ENCODE measurements at places on chromosomes 6 and 20.

- no peak for DNase-seq
Observed at GRCh38 chr6:20644667-20645370, 110.6 kb downstream of the CDKAL1 start.

GRCh38 chr20:50786703-50787102 is 8.2 kb upstream of the BCAS4 start:
- DNase-seq, result no peak

GRCh38 chr6:24255676-24256075 is 102.2 kb downstream of the DCDC2 start:
- DNase-seq, result no peak

GRCh38 chr6:167164261-167164660 is 6.5 kb upstream of the GPR31 start:
- no peak for DNase-seq

DNA sequence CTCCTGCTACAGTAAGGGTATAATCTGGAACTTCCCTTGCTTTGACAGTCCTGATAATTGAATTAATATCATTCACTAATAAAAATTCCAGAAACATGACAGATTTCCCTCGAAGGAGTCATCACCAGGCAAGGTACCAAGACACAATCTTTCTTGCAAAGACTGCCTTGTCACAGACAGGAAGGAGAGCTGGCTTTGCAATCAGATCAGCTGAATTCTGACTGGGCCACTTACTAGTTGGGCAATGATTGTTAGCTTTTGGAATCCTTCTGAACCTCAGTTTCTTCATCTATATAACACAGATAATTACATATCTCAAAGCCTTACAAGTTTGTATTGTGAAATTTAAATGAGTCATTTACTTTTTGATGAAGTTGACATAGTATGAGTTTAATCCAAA is 344.2 kb downstream of the RFPL4B start:
- no peak for DNase-seq

DNA sequence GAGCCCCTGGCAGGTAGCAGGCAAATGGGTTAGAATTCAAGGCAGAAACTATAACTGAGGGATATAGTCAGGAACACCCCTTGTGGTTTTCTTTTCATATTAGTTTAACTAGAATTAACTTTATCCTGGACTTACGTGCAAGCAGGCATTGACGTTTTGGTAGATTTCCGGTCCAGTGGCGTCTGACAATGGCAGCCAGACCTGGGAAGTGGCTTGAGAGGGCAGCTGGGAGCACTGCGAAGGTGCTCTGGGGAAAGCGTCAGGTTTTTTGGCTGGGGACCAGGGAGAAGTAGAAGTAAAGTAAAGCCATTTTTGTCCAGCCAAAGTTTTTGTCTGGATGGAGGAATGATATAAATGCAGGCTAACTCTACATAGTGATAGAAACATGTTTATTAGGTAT is 8.4 kb upstream of the ACSS1 start:
- DNase-seq, result no peak

- no peak for DNase-seq
Observed at GRCh38 chr6:16204653-16205376, 33.6 kb upstream of the GMPR start.

- DNase-seq, result no peak
Observed at GRCh38 chr6:157436219-157436943, 55.4 kb downstream of the ZDHHC14 start.

- no peak for DNase-seq
Observed at GRCh38 chr6:54014440-54014839, 96.8 kb upstream of the MLIP start.

GRCh38 chr20:24647713-24648112 is 178.3 kb downstream of the SYNDIG1 start:
- no peak for DNase-seq

DNA sequence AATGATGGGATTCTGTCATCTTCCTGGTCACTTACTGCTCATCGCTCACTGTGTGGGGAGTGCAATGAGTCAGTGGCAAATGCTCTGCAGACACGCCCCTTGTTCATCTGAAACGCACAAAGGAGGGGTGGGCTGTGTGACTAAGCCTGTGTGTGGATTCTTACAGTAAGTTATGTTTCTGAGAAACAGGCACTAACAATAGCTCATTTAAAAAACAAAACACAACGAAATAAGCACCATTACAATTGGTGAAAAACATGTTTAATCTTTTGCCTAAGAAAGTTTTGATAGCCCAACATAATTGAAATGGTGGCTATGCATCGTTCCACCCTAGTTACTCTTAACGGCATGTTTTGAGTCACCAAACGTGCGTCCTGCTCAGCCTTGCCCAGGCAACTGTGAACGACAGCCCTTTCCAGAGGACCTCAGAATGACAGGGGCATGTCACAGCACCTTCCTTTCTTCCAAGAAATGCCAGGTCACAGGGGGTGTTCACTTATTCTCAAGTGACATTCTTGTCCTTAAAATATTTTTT is 118.4 kb upstream of the SGK1 start:
- peak; percentile 40 for DNase-seq

- DNase-seq, result no peak
Observed at GRCh38 chr6:133544419-133544818, 303.3 kb downstream of the EYA4 start.

- no peak for DNase-seq
Observed at GRCh38 chr6:48757661-48758060, 646.7 kb upstream of the PTCHD4 start.

DNA sequence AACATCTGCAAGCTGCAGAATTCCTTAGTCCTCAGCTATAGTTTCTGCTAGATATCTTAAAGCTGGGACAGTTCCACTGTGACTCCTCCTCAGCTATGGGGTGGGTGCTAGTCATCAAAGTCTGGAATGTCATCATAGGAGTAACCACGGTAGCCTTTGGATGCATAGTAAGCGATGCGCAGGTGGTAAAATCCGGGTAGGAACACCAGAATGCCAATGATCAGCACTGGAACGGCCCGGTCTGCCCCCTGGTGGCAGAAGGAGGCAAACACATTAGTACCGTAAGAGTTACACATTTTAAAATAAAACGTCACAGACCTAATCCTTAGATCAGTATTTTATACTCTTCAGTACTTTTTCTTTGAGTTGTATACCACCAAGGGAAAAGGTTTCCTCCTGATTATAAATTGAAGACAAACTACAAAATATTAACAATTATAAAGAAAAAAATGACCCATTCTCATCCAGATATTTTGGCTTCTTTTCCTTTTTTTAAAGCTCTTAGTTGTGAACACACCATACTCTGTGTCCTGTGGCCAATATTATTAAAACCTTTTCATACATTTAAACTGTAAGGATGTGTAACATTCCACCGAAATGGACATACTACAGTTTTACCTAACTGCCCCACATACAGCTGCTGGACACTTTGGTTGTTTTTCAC is 18.9 kb downstream of the PCNA start:
- DNase-seq, result peak; percentile 64

- DNase-seq, result no peak
Observed at GRCh38 chr6:154297210-154297609, 59.4 kb downstream of the IPCEF1 start.

DNA sequence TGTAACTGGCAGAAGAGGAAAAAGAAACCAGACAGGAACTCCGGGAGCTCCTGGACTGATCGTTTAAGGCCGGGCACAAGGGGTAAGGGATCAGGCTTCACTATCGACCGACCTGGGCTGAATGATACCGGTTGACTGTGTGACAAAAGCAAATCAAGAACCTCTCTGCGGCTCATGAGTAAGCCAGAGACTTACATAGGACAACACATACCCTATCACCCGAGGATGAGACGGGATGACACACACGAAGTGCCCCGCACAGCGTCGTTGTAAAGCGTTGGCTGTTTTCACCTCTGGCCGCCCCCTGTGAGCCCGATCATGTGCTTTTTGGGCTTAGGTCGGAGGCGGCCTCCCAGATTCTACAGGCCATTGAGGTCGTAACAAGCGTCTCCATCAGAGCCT is 695 bp upstream of the TGIF2 start:
- peak; percentile 62 for DNase-seq

DNA sequence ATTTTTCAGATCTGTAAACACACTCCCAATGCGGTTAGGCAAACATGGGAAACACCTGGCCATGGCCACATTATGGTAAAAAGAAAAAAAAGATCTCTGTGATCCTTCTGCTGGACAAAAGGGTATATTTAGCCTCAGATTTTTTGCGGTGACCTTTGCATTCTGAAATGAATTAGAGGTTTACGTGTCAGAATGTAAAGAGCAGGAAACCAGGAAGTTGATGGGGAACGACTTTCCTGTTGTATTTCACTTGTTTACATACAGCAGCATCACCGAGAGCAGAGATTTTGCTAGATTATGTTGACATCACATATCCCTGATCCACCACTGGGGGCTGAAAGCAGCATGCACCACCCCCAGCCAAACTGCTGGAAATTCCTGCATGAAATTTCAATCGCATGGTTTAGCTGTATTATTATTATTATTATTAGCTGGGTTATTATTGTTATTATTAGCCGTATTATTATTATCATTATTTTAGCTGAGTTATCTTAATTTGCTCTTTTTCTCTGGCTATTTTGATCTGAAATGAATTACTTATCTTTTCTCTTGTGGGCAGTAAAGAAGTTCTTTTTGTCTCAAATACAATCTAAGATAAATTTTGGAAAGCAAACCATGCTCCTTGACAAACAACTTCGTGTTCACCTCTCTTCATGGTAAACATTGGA is 189.4 kb downstream of the ZFP64 start:
- DNase-seq, result no peak

DNA sequence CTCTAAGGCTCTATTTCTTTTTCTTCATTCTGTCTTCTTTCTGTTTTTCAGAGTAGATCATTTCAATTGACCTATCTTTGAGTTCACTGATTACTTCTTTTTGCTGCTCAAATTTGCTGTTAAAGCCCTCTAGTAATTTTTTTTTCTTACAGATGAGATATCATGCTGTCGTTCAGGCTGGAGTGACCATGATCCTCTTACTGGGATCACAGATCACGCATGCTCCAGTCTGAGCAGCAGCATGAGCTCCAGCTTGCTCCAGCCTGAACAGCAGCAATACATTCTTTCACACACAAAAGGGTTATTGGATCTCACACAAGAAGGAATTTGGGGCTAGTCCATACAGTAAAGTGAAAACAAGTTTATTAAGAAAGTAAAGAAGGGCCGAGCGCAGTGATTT is 12.3 kb upstream of the TRIM38 start:
- DNase-seq, result no peak

DNA sequence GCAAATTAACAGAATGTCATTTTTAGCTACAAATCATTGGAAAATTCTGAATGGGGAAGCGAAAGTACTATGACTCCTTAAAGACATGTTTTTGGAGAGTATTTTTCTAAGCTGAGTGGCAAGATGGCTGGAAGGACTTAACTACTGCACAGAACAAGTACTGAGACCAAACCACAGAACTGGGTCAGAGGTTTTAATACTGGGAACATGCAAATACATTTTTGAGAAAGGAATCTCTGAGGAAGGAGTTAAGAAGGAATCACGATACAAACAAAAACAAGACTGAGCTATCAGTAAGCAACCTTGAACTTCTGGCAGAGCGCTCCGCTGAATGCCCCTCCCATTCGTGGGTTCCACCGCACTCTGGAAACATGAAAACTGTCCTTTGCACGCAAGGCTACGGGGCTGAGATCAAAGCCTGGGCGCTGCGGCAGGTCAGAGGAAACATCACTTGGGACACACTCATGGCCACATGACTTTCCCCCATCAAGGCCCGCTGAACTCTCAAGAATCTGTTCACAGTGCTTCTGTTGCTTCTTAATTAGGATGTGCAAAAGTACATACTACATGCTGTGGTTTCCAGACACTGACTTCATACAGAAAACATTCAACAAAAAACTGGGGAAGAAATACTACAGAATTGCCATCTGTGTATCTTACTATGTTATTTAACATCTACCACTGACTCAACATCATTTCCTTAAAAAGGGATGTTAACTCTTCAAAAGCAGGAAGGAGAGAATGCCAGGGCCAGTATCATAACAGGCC is 27.8 kb downstream of the SLC23A2 start:
- DNase-seq, result peak; percentile 13

DNA sequence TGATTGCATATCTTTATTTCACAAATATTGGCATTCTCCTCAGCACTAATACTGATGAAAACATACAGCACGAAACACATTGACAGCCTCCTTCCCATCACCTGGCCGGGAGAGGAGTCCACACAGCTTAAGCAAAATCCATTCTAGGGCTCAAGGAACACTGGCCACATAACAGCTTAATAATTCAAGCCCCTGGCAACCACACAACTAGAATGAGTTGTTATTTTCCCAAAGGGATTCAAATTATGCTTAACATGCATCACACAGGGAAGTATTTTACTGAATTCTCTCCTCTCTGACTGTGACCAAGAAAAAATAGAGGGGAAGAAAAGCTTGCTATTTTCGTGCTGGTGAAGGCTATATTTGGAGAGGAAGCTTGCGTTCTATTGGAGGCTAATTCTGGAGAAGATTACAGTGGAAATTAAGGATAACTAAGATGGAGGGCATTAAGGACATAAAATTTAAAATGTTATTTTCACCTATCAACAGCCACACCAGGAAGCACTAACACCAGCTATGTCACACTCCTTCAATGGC is 198.5 kb downstream of the ADGRG6 start:
- DNase-seq, result no peak

- DNase-seq, result no peak
Observed at GRCh38 chr6:155103816-155104366, 108.8 kb downstream of the TIAM2 start.

DNA sequence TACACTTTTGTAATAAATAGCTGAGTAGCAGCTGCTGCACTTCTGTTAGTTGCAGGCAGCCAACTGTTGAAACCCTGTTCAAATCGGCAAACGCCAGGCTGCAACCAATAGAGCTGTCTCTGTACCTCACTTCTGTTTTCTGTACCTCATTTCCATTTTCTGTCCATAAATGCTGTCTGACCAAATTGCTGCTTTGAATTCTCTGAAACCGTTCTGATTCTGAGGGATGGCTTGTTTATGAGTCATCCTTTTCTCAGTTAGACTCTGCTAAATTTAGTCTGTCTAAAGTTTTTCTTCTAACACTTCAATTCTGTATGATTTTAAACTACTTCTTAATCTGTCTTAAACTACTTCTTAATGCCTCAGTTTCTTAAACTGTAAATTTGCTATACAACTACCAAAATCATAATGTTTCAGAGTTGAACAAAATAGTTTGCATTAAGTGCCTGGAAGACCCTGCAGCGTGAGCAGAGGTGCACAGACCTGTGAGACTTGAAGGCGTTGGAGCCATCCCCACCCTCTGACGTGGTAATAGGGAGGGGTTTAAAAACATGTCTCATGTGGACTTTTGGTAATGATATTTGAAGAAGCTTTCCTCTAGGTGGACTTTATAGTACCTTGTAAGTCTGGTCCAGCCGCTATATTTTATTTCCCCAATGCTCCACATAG is 9.6 kb downstream of the BTNL2 start:
- DNase-seq, result no peak
